Fibroblast of skin of right biceps (primary cell): ENCODE measurements at places on chromosomes 4 and X.

- DNase-seq, result no peak
Measured at GRCh38 chrX:23704673-23705206, 37.4 kb downstream of the PRDX4 start.

- no peak for DNase-seq
Measured at GRCh38 chr4:79175716-79176115, 150.1 kb downstream of the NAA11 start.

GRCh38 chr4:1209821-1210220, 37.4 kb upstream of the SPON2 start:
- DNase-seq, result peak; percentile 45

- DNase-seq, result peak; percentile 85
Measured at GRCh38 chr4:66555301-66555700, 885.0 kb upstream of the EPHA5 start.

- no peak for DNase-seq
Measured at GRCh38 chrX:1134976-1135375, 77.5 kb downstream of the CRLF2 start.

- DNase-seq, result no peak
Measured at GRCh38 chrX:65502618-65503017, 32.0 kb downstream of the LAS1L start.

GRCh38 chr4:147794314-147794680, 62.4 kb downstream of the ARHGAP10 start:
- no peak for DNase-seq

- DNase-seq, result no peak
Measured at GRCh38 chrX:13966793-13967125, 62.9 kb downstream of the GEMIN8 start.
